ENCODE measurements at places on chromosomes 12 and 14. TPM values are rescaled to one million over a fixed set of nuclear protein-coding genes. Genes with fewer than 3 reads are reported as not detected.

GRCh38 chr14:34453226-34453625 is 8.8 kb downstream of the SPTSSA start:
- DNase-seq: no peak

GRCh38 chr14:92963301-92964123 is 40.6 kb downstream of the CHGA start:
- no peak for DNase-seq

GRCh38 chr12:116656306-116656705 is 81.6 kb downstream of the SPRING1 start:
- DNase-seq: no peak

DNA sequence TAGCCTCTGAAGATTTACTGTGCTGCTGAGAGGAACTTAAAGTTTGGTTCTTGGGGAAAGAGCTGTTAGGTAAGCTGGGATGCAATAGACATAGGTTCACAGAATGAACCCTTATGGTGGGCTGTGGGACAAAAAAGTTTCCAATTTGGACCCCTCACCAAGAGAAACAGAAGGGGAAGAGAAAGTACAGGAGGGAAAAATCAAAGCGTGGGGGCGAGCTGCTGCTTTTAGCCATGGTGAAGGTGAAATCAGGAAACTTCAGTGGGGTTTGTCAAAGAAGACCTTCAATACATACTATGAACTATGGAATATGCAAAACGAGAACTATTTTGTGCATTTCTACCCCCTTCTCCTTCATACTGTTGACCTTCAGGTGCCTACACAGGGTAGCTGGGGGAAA is 10.6 kb upstream of the NINJ2 start:
- no peak for DNase-seq

DNA sequence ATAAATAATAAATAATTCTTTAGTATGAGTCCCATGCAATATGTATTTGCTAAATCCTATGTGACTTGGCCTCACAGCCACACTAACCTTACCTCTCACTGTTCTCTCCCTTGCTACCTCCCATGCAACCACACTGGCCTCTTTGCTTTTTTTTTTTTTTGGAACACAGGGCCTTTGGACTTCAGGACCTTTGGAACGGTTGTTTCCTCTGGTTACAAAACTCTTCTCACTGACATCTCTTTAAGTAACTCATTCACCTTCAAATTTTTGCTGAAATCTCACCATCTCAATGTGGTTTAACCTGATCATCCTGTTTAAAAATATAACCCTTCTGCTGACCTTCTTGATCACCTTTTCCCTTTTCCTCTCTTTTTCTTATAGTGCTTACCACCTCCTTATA is 194.0 kb downstream of the SSPN start:
- DNase-seq: no peak

The ZC2HC1C gene
- total RNA-seq: 5.0 TPM

The STXBP6 gene
- 9.7 TPM for total RNA-seq
